ENCODE measurements at places on chromosomes 16 and 17.

DNA sequence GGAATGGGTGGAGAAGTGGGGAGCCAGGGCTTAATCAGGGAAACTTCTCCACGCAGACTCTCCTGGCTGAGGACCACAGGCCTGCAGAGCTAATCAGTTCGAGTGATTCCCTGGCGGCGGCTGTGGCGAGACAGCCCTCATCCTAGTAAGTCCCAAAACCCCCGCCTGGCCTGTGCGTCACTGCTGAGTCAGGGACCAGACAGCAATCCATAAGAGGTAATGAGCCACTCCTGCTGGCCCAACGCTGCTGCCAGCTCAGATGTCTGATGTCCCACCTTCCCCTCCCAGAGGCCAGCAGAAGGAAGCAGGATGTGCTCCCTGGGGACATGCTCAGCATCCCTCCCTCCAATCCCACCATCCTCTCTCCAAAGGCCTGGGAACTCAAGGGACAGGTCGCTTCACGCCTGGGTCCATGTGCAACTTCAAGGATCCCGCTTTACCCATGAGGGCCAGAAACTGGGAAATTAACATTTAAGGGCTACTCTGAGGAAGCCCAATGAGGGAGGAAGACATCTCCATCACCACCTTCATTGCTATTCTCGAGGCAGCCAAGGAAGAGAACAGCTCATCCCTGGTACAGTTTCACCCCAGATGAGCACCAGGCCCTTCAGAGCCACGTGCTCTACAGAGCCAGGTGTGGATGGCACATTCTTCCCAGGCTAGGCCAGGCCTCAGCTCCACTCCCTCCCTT is 7.9 kb downstream of the ACLY start:
- no peak for DNase-seq

DNA sequence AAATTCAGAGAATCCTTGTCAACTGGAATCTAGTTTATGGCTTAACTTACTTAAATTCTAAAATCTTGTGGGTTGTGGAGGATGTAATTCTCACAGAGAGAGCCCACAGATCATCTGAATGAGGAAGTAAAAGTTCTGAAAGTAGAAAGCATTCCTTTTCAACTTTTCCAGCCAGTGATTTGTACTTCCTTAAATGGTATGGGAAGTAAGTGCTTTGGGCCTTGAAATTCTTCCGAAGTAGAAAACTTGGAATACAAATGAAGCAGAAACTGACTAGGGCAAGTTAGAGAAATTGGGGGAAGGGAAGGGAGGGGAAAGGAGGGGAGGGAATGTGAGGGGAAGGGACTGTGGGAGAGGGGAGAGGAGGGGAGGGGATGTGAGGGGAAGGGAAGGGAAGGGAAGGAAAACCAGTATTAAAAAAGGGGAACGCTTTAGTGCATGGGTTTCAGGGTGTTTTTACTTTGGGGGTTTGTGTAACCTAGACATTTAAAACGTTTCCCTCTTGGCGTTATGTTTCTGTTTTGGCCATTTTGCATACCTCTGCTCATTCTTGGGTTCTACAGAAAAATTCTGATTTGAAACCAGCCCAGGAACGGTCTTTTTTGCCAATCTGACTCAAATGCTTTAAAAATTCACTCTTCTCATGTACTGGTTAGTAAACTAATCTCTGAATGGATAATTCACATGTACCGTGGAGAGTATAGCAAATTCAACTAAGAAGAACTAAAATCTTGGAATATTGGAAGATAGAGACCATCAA is 15.5 kb upstream of the SNTB2 start:
- DNase-seq: no peak

GRCh38 chr16:392450-393030 is 4.5 kb upstream of the NME4 start:
- no peak for DNase-seq

- no peak for DNase-seq
Measured at GRCh38 chr16:17420816-17421215, 49.9 kb downstream of the XYLT1 start.

DNA sequence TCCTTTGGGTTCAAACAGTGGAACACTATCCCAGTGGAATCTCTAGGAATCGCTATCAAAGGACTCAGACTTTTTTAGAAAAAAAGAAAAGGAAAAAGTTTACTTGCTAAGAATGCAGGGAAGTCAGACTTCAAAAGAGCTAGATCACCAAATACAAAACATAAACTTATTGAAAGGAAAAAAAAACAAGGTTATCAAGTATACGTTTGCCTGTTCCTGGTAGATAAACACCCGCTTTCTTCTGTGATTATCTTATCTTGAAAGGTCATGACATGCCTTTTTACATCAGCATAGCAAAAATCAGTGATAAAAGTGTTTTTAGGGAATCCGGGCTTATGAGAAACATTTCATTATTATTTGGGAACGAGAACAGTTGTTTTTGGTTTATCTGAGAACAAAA is 129.3 kb upstream of the TMEM97 start:
- DNase-seq: no peak

DNA sequence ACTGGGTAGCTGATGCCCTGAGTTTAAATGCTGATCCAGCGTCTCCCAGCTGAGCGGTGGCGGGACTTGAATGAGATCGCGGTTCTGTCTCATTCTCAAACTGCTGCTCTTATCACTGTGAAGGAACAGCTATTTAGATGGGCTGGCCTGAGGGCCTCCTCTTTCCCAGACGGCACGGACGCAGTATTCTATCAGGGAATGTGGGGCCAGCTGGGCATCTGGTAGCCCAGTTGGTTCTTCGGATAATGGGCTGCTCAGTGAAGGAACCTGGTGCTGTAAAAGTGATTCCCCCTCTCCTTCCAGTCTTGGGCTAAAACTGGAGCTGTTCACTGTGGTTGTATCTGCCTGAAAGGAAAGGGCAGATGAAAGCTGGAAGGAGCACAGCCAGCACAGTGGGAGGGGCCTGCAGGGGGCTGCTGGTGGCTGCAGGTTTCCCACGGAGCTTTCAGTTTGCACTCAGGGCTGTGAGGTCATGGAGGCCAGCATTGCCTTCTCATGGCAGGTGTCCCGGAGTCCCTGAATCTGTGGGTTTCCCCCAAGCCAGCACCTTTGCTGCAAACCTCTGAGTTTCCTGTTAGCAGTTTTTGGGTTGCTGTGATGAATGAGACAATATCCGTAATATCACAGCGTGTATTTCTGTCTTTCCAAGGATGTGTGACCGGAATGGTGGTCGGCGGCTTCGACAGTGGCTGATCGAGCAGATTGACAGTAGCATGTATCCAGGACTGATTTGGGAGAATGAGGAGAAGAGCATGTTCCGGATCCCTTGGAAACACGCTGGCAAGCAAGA is 3.6 kb downstream of the IRF8 start:
- DNase-seq: peak; percentile 20

DNA sequence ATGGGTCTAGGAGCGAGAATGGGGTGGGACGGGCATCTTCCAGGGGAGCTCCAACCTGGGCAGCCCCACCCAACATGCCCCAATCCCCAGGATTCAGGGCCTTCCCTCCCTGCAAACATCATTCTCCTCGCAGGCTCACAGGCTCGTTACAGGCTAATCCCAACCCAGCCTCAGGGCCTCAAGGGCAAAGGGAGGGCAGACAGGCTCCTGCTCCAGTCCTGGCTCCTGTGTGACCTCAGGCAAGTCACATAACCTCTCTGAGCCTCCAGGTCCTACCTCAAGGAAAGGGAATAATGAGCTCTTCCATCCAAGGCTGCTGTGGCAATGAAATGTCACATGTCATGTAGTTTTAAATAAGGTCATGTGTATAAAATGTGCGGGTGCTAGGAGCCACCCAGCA is 186.5 kb upstream of the TNRC6C start:
- DNase-seq: no peak

DNA sequence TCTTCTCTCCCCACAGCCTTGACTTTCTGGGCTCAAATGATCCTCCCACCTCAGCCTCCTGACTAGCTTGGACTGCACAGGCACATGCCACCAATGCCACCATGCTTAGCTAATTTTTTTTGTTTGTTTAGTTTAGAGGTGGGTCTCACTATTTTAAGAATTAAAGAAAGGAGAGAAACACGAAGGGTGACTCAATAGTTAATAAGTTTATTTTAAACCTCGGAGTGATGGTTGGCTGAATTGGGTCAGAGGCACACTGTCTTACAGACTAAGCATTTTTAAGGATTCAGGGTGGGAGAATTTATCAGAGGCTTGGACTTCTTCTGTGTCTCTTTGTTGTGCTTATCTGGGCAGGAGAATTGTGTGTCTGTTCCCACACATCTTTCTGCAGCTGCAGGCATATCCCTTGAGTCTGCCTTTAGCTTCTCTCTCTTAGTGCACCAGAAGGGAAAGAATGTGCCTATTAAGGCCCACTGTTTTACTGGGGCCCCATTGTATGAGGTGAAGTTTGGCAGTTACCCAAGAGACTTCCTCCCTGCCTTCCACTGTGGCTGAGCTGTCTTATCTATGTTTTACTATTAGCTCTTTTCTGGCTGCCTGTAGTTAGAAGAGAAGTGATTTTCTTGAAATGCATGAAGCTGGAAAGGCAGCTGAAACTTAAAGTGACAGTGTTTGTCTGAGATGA is 2172.0 kb downstream of the TP53TG3F start:
- DNase-seq: no peak

DNA sequence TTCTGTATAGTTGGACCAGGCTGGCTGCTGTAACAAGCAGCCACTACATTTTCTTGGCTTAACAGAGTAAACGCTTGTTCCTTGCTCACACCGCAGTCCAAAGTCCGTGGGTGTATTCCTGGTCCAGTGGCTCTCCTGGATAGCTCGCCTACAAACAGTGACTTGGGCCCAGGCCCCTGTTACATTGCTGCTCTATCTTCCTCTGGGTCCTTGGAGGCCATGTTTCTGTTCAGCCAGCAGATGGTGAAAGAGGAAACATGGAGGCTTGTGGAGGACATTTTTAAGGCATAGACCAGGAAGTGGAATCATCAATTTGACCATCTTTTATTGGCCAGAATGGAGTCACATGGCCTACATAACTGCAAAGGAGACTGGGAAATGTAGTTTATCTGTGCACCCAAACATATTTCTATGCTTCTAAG is 55.1 kb downstream of the ATP2C2 start:
- no peak for DNase-seq

GRCh38 chr16:69110406-69110805 is 5.0 kb downstream of the HAS3 start:
- no peak for DNase-seq
